ENCODE measurements at places on chromosomes 16 and 17. TPM values are rescaled to one million over a fixed set of nuclear protein-coding genes. Genes with fewer than 3 reads are reported as not detected.

AP2B1 gene
- 42.7 TPM for total RNA-seq

NFE2L1 gene
- 90.0 TPM for total RNA-seq

ZSCAN10 gene
- total RNA-seq, result not detected

TOX3 gene
- not detected for total RNA-seq

KRT25 gene
- total RNA-seq, result not detected

CCL1 gene
- total RNA-seq, result not detected

GCGR gene
- total RNA-seq, result 0.09 TPM

MIEF2 gene
- 10.6 TPM for total RNA-seq

GAS2L2 gene
- total RNA-seq, result under 0.01 TPM

PRDM7 gene
- total RNA-seq, result not detected

NF1 gene
- total RNA-seq, result 46.8 TPM

NTN1 gene
- total RNA-seq, result 0.09 TPM

NHLRC4 gene
- total RNA-seq, result 1.4 TPM

OR3A3 gene
- total RNA-seq, result not detected

HIGD1B gene
- total RNA-seq, result not detected

KCNJ18 gene
- not detected for total RNA-seq

PRAC2 gene
- total RNA-seq, result 0.46 TPM

TEKT1 gene
- total RNA-seq, result not detected

TNFSF12 gene
- total RNA-seq, result 2.1 TPM

FLII gene
- total RNA-seq, result 351 TPM

TNS4 gene
- total RNA-seq, result under 0.01 TPM

HEATR9 gene
- not detected for total RNA-seq

KCNH6 gene
- not detected for total RNA-seq

DHRS7C gene
- total RNA-seq, result not detected

LIMD2 gene
- total RNA-seq, result 3.8 TPM

KCNAB3 gene
- 0.18 TPM for total RNA-seq

PIK3R6 gene
- not detected for total RNA-seq

KCNJ12 gene
- total RNA-seq, result 2.3 TPM

ST6GALNAC2 gene
- 1.0 TPM for total RNA-seq

ZNF750 gene
- total RNA-seq, result not detected

ENPP7 gene
- total RNA-seq, result not detected

PRM1 gene
- total RNA-seq, result not detected

ENO3 gene
- 1.6 TPM for total RNA-seq

TMC8 gene
- total RNA-seq, result not detected

TBX2 gene
- total RNA-seq, result 13.6 TPM

PPL gene
- 5.4 TPM for total RNA-seq

CAPNS2 gene
- 0.92 TPM for total RNA-seq

UMOD gene
- not detected for total RNA-seq
